NCI-H69 (cell line): ENCODE measurements at places on chromosomes 1 and 21.

- DNase-seq = no peak
These were observed 1.6 kb upstream of the ARTN start for GRCh38 chr1:43931711-43932660.

- peak; percentile 53 for DNase-seq
These were observed 300.8 kb upstream of the PROX1 start for GRCh38 chr1:213686983-213687382.

GRCh38 chr1:114270282-114270681 is 116.6 kb upstream of the SYT6 start:
- no peak for DNase-seq

GRCh38 chr1:206550446-206550845 is 43.1 kb downstream of the RASSF5 start:
- DNase-seq = peak; percentile 34

DNA sequence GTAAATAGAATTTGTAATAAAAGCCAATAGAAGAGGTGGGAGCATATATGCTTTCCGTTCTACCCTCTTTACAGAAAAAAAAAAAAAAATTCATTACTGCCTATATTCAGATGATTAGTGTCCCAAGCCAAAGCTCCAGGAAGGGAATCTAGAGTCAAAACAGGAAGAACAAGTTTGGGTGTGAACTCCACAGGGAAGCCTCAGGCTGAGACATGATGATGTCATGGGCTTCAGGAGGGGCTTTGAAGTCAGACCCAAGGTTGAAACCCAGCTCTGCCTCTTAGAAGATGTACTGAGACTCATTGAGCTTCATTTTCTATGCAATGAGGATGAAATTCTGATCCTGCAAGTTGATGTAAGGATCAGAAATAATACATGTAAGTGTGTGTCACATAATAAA is 250.0 kb upstream of the ADGRL2 start:
- no peak for DNase-seq

DNA sequence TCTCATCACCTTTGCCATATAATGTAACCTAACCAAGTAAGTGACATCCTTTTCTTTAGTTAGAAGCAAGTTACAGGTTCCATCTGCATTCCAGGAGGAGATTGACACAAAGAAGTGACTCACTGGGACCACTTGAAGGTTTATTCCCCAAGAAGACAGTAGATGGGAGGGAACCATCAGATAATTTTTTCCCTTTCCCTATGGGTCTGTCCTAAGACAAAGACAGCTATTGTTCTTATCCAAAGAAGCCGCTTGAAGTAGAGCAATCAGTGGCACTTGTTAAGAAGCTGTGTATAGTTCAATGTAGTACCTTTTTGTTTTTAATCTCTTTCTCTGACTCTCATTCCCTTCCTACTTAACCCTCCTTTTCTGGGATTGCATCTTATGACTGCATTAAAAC is 139.9 kb upstream of the B3GALT2 start:
- DNase-seq = no peak

GRCh38 chr1:2451741-2452140 is 24.3 kb upstream of the PLCH2 start:
- no peak for DNase-seq

- no peak for DNase-seq
These were observed 162.8 kb downstream of the NTPCR start for GRCh38 chr1:233113009-233113879.

DNA sequence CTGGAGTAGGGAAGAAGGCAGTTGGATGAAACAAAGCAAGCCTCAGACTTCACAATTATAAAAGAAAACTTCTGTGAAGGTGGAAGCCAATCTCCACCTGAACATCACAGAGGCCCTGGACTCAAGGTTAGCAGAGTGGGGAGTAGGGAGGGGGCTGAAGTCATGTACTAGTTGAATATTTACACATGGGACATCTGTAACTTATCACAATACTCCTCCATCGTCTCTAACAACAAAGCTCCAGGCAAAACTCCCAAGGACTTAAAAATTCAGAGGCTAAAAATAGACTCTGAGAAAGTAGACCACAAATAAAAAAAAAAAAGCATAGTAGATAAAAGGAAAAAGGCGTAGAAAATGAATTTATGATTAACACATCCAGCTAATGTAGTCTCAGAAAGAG is 326.3 kb upstream of the PKN2 start:
- DNase-seq = no peak

DNA sequence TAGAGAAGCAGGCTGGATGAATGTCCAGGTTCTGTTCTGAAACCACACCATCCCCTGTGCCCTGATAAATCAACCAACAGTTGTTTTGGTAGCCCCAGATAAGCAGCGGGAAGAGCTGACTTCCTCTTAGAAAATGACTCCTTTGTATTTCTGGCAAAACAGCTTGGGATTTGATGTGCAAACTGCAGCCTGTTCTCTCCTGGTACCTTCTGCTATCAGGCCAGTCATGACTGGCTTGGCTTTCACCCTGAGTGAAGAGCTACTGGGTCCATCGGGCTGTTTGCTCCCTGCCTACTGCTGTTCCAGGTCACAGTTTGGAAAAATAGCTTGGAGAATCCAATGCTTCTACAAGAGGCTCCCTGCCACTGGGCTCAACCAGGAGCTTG is 116.8 kb downstream of the DTL start:
- DNase-seq = no peak

- peak; percentile 69 for DNase-seq
These were observed 123.1 kb upstream of the ADAR start for GRCh38 chr1:154730986-154731489.
